ENCODE measurements at places on chromosomes 7 and 10.

DNA sequence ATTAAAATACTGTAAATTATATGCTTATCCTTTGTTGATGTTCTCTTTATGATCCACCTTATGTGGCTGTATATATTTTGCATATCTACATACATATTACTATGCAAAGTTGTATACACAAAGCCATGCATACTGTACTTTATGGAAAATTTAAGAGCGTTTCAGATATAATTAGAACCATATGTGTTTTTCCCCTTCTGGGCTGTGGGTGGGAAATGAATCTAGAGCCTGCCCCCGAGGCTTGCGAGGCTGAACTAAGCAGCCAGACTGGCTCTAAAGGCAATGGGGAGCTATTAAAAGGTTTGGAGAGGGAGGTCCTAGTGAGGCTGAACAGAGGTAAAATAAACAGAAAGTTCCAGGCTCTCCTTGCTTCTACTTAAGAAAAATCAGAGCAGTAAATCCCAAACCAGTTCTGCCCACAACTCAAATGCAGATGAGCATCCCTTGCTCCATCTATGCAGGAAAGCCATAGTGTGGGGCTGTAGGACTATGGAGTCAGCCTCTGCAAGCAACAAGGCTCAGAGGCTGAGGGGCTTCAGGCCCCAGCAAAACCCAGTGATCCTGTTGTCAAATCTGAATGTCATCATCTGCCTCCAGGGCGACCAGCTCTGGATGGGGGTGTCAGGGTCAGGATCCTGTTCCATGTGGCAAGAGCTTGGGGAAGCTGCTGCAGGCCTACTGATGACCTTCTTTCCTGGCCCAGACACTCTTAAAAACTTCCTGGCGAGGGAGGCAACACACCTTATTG, 14.1 kb upstream of the DDIT4 start:
- no peak for DNase-seq

GRCh38 chr10:79436066-79436849, 9.2 kb downstream of the ZCCHC24 start:
- DNase-seq: no peak

DNA sequence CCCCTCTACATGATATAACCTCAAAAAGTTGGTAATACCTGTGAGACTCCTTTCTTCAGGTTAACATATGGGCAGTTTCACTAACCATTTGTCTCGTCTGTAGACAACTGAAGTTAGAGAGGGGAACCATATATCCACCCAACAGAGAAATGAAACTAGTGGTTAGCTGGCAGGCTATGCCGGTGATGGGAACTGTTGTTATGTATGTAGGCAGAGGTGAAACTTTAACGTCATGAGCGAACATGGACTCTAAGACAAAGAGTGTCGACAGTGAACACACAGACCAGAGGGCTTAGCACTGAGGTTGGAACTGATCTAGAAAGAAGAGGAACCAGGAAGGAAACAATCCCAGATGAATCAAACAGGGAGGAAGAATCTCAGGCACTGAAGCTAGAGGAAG, 112.4 kb downstream of the ELMO1 start:
- no peak for DNase-seq

GRCh38 chr10:132574783-132575319, 37.3 kb downstream of the INPP5A start:
- DNase-seq: no peak

- no peak for DNase-seq
Observed at GRCh38 chr10:34825414-34825813, 10.3 kb upstream of the PARD3 start.

DNA sequence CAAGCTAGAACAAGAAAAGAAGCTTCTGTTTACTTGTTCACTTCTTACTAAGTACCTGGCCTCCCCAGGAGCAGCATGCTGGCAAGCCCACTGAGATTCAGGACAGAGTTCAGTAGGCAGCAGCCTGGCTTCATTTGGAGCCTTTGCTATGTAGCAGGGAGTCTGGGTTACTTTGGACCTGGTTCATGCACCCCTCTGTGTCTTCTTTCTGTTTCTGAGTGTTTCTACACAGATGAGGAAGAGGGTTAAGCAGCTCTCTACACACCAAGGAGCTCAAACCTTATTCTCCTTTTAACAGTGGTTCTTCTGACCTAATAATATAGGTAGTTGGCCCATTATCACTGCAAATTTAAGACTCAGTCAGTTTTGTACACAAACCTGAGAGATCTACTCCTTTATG, 152.9 kb downstream of the ARID5B start:
- no peak for DNase-seq

DNA sequence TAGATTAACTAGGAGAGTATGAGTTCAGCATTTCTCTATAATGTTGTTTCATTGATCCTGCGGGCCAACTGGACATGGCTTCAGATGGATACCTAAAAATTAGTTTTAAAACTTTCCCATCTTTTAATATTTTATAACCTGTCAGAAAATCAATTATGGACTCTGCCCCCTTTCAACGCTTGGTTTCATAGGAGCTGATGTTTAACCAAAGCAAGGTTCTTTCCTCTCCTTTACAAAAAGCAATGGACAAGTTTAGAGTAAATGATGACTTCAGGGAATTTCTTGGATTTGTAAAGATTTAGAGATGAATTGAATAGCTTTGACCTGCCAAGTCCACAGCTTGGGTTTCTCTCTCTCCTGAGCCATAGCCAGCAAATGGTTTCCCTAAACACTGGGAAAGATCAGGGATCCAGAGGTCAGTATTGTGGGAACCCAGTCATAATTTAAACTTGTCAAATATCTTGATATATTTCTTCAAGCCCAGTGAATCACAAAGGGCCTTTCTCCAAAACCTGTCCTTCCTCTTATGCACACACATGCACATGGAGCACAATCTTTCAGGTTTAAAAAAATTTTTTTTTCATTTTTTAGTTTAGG, 177.1 kb downstream of the EVX1 start:
- DNase-seq: no peak

DNA sequence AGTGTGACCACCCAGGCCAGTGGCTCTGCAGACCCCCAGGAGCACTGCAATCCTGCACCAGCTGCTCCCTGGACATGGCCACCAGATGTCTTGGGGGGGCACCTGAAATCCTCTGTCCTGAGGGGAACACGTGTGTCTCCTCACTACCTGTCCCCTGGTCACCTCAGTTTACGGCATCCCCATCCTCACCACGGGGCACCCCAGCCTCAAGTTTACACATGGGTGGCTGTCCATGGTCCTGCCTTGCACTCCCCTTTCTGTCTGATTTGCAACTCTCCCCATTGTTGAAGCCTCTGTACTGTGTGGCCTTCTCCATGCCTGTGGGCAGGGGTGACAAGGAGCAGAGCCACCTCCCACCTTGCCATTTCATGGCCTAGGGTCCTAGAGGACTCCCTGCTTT, 67.2 kb downstream of the RAMP3 start:
- no peak for DNase-seq

DNA sequence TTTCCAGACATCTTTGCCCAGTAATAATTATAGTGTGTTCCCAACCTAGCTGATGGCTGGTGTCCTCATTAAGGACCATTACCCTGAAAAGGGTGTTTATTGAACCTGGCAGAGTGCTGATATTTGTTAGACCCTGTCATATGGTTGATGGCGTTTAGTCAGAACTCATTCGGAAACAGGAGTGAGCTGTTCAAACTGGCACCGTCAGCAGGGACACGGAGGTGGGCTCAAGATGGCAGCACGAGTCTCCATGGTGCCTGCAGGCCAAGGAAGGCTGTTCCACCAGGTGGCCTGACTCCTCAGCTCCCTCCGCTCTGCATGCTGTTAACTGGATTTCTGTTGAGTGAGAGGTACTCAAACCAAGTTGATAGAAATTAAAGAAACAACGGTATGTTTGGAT, 589.1 kb upstream of the MGMT start:
- no peak for DNase-seq

- no peak for DNase-seq
Observed at GRCh38 chr10:72794260-72794659, 99.3 kb upstream of the OIT3 start.

DNA sequence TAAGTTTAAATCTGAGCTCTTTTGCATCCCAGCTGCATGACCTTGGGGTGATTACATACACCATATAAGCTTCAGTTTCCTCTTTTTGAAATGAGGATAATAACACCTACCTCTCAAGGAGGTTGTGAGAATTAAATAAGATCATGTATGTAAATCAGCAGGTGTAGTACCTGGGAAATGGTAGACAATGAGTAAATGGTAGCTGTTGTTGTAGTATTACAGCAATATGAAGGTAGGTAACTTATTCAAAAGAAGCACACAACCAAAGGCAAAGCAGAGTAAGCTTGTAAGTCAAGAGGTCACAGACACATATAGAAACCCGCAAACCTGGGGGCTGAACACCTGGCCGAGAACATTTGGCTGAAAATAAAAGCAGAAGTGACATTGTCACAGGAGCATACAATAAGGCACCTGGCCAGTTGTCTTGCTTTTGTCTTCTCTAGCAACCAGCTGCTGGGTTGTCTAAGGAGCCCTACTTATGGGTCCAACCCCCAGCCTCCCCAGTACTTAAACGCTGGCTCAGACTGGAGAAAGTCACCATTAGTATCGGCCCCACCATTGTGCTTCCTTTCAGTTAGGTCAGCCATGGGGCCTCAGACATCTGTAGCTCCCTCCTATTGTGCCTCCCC, 203.6 kb upstream of the MKLN1 start:
- no peak for DNase-seq

- no peak for DNase-seq
Observed at GRCh38 chr10:122939133-122939855, 14.7 kb downstream of the C10orf88 start.

DNA sequence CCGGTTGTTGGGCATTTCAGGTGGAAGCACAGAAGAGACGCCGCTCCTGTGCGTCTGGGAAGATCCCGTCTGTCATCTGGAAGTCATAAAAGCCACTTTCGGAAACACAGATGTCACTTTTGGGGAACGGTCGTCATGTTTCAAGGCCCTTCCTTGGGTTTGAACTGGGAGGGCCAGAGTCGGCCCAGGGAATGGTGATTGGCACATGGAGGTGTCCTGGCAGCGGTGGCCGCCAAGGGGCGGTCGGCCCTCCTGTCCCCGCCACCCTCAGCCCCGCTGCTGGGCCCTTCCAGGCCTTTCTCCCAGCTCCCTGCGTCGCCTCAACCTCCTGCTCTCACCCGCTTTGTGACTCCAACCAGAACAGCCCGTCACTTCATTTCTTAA, 115.2 kb upstream of the SFMBT2 start:
- DNase-seq: no peak

DNA sequence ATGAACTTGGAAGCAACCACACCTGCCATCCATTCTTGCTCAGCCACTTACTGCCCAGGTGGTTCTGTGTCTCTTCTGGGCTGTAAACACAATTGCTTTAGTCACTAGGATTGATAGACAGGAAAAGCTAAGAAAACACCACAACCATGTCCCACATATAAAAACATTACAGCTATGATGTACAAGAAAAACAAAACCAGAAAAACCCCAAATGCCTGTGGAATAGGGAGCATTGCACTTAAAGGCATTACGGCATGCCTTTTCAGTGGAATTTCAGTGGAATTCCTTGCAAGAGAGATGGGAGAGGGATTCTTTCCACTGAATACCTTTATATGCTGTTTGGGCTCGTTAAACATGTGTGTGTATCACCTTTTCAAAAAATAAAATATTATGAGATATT, 44.2 kb upstream of the GPR26 start:
- DNase-seq: no peak

DNA sequence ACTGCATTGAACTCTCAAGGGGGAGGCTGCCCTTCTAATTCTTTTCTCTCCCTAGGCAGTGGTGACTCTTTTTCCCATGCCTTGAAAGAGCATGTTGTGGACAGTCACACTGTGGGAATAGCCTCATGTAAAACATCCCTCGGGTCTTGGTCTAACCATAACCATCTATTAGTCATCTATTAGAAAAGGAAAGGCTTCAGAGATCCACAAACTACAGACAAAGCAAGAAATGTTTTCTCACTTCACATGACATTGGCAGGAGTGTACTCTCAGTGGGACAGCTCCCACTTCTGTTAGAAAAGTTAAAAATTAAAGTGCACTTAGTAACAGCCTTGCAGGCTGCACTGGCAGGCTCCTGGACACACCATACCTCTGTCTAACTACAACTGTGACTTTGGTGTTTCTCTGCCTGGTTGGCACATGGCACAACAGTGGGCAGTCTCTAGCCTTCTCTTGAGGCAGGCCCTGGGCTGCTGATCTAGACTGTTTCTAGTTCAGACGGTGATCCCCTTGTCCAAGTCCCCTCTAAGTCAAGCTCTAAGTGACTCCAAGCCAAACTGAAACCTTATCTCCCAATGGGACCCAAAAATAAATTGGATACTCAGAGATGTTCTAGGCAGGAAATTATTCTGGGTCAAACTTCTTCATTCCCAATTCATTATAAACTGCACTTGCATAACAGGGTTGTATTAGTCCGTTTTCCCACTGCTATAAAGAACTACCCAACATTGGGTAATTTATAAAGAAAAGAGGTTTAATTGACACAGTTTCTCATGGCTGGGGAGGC, 57.9 kb upstream of the ITGB1 start:
- DNase-seq: no peak

- DNase-seq: no peak
Observed at GRCh38 chr7:21767300-21767900, 178.3 kb downstream of the CDCA7L start.

- no peak for DNase-seq
Observed at GRCh38 chr10:81963606-81964005, 88.6 kb downstream of the NRG3 start.

DNA sequence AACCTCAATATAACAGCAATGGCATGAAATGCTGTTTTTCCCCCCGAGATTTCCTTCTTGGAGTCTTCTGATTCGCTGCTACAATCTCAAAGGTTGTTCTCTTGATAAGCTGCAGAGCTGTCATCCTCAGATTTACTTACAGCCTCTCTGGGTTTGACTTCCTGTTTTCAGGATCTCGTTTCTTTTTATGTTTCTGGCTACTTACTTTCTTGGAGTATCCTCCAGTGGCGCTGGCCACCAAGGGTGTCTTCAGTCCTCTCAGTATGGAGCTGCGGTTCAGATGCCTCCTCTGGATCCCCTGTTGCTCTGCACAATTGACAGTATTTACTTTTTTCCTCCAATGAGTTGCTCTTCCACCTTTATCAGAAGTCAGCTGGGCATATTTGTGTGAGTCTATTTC, 152.0 kb upstream of the TMEM72 start:
- no peak for DNase-seq

DNA sequence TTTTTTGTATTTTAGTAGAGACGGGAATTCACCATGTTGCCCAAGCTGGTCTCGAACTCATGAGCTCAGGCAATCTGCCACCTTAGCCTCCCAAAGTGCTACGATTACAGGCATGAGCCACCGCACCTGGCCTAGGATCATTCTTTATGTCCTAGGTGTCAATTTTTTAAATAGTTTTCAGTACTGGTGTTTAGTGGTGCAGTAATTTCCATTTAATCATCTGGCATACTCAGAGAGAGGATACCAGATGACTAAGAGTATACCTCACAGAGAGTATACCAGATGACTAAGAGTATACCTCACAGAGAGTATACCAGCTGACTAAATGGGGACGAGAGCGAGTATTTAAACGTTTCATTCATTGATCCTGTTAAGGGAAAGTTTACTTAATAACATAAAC, 37.3 kb upstream of the TMEM248 start:
- DNase-seq: no peak

- DNase-seq: no peak
Observed at GRCh38 chr7:22140578-22140977, 194.9 kb upstream of the CDCA7L start.
